ENCODE measurements at places on chromosomes 11 and 22. TPM values are rescaled to one million over a fixed set of nuclear protein-coding genes. Genes with fewer than 3 reads are reported as not detected.

IL17REL gene
- not detected for polyA plus RNA-seq

OR52E2 gene
- polyA plus RNA-seq: not detected

RBMXL2 gene
- not detected for polyA plus RNA-seq

TYR gene
- polyA plus RNA-seq: 0.04 TPM

- DNase-seq: no peak
These were observed 566.7 kb downstream of the BRD1 start for GRCh38 chr22:49260681-49261580.

DNA sequence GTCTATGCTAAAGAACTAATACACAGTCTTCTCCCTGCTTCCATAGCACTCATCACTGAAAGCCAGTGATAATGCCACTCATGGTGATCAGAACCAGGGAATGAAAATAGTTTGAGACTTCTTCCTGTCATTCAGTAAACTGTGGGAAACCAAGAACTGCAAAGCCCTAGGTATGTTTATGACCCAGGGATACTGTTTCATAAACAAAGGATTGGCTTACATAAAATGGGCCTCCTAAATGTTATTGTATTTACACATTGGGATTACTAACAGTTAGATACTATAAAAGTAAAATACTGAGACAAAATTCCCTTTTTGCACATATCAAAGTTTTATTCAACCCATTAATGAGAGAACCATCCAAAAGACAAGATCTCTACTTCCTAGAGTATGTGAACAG lies 21.3 kb upstream of the CWF19L2 start:
- DNase-seq: no peak

DNA sequence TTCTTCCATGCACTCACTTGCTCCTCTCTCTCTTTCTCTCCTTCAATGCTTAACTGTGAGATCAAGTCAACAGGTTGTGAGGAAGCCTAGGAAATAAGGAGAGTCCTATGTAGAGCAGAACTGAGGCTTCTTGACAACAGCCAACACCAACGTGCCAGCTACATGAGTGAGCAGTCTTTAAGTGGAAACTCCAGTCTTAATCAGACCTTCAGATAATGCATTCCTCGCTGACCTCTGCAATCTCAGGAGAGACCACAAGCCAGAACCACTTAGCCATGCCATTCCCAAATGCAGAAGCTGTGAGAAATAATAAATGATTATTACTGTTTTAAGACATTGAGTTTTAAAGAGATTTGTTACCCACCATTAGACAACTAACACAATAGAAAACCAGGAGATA lies 6.1 kb upstream of the TEAD1 start:
- DNase-seq: no peak

Data from foreskin keratinocyte (primary cell).